H54 (cell line): ENCODE measurements at places on chromosomes 16 and 17.

DNA sequence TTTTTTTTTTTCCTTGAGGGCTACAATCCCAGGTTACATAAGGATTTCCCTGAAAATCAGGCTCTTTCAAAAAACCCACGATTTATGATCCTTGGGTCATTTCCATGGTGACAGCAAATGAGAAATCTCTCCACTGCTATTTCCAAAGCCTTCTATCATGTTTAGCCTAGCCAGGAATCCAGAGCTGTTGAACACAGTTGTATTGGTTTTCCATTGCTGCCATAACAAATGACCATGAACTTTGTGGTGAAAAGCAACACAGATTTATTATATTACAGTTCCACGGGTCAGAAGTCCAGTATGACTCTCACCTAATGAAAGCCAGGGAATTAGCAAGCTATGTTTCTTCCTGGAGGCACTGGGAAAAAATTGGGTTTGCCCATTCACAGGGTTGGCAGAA is 106.6 kb downstream of the MAF start:
- DNase-seq = no peak

DNA sequence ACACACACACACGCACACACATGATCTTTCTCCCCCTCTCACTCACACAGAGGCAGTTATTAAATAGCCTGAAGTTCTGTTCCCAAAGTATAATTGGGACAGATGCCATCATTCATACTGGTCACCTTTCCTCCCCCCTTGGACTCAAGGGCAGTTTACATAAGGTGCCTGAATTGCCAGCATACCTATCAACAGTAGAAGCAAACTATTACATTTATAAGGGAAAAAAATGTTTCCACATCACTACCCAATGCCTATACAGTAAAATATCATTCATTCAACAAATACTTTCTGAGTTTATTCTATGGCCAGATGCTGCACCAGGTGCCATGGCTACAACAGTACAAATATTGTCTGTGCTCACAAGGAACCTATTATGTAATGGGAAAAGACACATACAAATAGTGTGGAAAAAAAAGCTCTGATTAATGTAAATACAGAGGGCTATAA is 6.3 kb downstream of the CNTD1 start:
- DNase-seq = no peak

DNA sequence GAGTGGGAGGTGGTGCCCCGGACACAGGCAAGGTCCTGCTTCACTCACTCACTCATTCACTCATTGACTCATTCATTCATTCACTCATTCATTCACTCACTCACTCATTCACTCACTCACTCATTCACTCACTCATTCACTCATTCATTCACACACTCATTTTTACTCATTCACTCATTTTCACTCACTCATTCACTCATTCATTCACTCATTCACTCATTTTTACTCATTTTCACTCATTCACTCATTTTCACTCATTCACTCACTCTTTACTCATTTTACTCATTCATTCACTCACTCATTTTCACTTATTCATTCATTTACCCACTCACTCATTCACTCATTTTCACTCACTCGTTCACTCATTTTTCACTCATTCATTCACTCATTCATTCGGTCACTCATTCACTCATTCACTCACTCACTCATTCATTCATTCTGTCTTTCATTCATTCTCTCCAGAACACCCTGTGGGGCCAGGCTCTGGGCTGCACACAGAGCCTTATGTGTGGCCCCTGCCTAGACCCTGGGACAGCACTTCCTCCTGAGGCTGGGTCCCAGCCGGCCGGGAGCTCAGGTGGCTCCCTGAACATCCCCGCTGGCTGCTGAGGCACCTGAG is 9.2 kb downstream of the RPUSD1 start:
- no peak for DNase-seq

DNA sequence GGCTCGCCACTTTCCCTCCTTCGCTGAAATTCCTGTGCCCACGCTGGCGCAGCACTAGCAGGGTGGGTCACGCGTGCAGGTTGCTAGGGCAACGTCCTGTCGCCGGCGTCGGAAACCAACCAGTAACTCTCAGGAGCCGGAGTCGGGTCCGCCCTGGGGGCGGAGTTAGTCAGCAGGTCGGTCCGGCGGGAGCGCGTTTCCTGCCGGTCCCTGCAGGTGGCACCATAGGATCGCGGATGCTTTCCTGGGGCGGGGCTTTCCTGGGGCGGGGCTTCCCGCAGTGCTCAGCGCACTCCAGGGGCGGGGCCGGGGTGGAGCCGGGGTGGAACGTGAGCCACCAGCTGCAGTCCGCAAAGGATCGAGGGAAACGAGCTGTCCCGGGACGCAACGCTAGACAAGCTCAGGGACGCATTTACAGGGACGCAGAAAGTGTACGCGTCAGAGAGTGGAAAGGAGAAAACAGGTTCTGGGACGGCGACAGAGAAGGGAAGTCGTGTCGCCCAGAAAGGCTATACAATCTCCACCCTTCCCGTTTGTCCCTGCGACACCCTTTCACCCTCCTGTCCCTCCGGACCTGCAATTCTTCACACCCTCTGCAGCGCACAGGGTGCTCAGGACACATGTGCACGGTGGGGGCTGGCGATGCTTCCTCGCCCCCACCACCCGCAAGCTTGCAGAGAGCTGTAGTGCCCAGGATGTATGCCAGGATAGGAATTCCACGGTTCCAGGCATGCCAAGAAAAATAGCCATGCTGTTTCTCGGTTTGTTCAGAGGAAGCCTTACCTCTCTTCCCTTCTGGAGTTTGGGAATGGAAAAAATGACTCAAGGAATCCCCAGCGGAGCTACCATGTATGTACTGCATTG is 12.3 kb downstream of the COPZ2 start:
- peak; percentile 93 for DNase-seq

DNA sequence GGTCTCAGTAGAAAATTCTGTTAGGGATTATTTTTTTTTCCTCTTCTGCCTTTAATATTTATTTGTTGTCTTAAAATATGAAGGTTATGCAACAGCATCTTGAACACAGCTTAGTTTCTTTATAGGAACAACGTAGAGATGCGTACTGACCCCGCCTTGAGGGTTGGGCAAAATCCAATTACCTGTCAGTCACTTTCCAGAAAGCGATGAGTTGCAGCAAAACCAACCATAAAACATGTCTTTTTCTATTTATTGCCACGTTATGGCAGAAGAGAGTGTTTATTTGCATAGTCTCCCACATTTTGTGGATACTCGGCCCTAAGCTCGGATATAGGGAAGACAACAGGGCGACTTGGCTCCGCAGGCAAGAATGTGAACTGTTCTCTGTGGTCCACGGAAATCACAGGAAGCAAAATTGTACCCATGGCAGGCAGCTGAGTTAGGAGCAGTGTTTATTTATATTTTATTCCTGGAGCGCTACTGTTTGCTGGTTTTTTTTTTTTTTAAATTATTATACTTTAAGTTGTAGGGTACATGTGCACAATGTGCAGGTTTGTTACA is 44.3 kb upstream of the CACNG5 start:
- no peak for DNase-seq

DNA sequence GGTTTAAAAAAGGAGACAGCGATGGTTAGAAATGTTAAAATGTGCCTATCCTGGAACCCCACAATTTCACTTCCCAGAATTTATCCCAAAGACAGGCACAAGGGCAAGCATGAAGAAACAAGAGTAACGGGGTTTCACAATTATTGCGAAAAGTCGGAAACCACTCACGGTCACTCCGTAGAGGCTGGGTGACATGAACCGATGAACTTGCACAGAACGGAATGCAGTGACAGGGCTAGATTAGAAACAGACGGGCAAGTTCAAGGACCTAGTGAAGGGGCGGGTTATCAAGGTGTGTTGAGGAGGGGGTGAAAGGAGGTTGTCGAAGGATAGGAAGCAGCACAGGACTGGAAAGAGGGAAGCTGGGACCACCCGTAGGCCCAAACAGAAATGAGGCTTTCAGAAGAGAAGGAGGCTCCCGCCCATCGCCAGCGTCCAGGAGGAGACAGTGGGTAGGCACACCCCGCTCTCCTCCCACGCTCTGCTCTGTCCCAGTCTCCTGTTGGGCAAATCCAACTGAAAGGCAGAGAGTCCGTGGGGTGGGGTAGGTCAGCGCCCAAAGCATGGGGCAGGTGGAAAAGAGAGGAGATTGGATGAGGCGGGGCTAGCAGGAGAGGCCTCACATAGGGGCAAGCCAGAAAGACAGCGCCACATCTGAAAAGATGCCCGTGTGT is 47.4 kb upstream of the JPH3 start:
- no peak for DNase-seq

GRCh38 chr16:85136702-85137322 is 24.5 kb upstream of the CIBAR2 start:
- no peak for DNase-seq

DNA sequence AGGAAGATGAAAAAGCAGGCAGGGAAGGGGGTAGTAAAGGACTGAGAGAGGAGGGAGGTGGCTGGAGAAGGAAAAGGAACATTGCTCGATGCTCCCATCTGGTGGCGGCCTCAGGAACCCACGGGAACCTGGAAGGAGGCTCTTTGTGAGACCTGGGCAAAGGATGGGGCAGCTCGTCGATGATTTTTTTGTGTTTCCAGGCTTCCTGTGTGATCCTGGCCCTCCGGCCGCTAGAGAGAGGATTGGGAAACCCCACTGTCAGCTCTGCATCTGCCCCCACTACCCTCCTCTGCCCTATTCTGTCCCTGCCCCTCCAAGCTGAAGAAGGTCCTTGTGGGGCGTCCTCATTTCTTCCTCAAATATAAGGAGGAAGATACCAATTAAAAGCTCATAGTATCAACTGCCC is 6.6 kb downstream of the WFIKKN2 start:
- peak; percentile 90 for DNase-seq

DNA sequence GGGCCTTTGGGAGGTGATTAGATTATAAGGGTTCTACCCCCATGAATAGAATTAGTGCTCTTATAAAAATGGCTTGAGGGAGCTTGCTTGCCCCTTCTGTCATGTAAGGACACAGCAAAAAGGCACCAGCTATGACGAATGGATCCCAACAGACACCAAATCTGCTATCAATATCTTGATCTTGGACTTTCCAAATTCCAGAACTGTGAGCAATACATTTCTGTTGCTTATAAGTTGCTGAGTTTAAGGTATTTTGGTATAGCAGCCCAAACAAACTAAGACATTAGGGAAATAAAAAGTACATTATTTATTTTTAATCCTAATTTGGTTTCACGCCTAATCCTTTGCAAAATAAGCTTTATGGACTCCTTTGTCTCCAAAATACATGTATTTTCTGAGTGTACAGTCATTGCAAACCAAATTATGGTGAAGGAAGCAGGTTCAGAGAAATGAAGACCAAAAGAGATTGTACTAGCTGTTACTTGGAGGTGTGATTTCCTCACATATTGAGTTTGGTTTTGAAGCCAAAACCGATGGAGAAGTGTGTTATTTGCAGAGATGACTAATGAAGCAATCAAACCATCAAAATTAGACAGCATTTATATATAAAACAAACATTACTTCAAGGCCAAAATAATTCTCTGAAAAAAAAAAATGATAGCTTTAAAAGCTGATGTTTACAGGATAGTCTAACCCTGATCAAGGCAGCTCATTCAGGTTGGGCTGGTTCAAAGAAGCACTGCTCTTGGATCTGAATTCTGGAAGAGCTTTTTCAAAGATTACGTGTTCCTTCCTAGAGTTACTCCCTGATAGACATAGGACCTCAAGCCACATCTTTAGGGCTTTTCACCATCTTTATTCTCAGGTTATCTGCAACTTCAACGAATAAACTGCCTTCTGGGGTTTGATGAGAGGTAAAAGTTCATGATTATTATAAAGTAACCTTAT is 71.6 kb downstream of the MYO1D start:
- DNase-seq = no peak

DNA sequence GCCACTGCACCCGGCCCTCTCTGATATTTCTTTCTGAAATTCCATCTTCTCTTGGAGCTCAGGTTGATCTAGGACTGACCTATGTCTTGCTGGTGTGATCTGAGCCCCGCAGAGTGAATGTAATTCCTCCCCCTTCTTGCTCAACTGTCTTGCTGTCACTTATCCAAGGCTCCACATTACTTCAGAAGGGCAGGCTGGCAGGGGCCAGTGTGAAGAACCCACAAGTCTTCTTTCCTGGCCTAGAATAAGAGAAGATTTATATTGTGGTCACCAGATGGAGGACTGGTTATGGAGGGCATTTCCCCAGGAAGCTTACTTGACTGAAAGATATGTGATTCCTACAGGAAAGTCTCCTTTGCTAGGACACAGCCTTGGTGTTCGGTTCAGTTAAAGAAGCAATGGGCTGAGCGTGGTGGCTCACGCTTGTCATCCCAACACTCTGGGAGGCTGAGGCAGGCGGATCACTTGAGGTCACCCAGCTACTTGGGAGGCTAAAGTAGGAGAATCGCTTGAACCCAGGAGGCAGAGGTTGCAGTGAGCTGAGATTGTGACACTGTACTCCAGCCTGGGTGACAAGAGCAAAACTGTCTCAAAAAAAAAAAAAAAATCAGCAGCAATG is 13.4 kb downstream of the ITGAL start:
- no peak for DNase-seq

GRCh38 chr16:6684076-6684673 is 648.5 kb upstream of the RBFOX1 start:
- peak; percentile 4 for DNase-seq

DNA sequence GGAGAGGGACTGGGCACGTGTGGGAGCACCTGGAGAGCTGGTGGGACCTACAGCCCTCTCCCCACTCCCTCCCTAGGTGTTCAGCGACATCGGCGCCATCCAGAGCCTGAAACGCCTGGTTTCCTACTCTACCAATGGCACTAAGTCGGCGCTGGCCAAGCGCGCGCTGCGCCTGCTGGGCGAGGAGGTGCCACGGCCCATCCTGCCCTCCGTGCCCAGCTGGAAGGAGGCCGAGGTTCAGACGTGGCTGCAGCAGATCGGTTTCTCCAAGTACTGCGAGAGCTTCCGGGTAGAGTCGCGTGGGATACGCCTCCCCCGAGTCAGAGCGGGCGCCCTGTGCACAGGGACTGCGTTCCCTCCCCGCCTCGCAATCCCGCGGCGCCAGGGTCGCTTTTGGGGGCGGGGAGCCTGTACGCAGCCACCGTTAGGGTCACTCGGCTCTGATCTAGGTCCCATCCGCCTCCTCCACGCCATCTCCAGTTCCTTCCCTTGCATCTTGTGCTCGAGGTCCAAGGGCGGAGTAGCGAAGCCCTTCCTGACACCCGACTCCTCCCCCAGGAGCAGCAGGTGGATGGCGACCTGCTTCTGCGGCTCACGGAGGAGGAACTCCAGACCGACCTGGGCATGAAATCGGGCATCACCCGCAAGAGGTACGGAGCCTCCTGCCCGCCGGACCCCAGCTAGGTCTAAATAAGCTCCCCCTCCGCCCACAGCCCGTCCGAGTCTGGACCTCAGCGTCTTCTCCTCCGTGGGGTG is 13.0 kb downstream of the SARM1 start:
- no peak for DNase-seq
